ENCODE measurements at places on chromosomes 16 and 17.

- DNase-seq: no peak
Measured at GRCh38 chr16:85453703-85454102, 159.4 kb upstream of the GSE1 start.

GRCh38 chr17:40582328-40582901 lies 17.1 kb upstream of the CCR7 start:
- DNase-seq: no peak

GRCh38 chr16:56263711-56264608 lies 72.7 kb downstream of the GNAO1 start:
- DNase-seq: no peak

DNA sequence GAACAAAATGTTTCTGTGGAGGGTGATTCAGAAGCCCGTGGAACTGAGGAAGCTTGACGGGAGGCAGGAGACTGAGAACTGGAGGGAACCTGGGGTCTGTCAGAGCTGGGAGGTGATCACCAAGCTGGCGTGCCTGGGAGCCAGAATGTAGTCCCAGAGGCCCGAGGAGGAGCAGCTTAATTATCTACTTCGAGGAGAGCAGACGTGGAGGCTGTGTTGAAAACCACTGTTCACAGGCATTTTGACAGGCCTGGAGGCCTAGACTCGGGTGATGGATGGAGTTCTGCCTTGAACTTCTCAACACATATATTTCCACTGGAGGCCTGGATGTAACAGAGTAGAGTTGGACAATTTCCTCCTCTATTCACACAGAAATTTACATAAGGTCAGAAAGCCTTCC lies 177.7 kb upstream of the SALL1 start:
- no peak for DNase-seq

DNA sequence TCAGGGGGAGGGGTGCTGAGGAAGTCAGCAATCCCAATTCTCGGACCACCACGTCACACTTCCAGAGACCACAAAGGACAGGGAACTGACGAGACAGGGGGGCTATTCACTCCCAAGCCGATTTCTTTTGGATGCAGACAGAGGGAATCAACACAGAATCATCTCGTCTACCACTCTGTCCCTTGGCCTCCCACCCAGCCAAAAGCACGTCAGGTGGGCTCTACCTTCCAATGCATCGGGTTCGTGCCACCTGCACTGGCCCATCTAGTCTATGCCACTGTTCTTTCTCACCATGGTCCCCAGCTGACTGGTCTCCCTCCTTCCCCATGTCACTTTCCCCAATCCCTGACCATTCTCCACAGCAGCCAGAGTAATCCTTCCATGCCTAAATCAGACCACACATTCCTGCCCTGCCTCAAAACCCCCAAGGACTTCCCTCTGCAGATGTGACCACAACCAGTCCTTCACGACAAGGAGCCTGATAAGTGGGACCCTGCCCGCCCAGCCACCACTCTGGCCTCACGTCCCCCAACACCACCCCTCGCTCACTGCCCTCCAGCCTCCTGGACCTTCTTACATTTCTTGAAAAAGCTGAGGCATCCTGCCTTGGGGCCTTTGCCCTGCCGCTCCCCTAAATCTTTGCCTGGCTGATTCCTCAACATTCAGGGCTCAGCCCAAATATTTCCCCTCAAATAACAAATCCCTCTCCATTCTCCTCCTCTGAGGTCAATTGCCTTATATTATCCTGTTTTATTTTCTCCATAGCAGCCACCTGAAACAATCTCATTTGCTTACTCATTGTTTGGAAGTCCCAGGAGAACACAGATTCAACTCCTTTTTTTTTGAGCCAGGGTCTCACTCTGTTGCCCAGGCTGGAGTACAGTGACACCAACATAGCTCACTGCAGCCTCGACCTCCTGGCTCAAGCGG lies 70.4 kb downstream of the IL21R start:
- DNase-seq: no peak

DNA sequence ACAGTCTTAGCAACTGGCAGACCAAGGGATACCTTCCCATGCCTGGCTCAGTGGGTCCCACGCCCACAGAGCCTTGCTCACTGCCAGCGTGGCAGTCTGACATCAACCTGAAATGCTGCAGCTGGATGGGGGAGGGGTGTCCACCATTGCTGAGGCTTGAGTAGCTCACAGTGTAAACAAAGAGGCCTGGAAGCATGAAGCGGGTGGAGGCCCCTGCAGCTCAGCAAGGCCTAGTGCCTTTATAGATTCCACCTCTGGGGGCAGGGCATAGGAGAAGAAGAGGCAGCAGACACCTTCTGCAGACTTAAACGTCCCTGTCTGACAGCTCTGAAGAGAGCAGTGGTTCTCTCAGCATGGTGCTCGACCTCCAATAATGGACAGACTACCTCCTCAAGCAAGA lies 263.2 kb downstream of the KIF2B start:
- DNase-seq: no peak

DNA sequence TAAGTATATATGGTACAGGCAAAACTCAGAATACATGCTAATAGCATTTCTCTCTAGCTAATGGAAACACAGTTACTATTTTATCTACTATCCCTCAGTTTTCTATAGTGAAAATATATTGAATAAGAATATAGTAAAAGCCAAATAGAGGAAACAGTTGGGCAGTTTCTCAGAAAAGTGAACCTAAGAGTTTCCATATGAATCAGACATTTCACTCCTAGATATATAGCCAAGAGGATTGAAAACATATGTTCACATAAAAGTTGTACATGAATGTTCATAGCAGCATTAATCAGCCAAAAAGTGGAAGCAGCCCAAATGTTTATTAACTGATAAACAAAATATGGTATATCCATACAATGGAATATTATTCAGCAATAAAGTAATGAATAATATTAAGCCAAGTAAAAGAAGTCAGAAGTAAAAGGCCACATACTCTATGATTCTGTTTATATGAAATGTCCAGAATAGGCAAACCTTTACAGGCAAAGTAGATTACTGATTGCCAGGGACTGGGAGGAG lies 134.6 kb downstream of the CYB561 start:
- DNase-seq: no peak

GRCh38 chr17:44204441-44204882 lies 4.8 kb upstream of the ATXN7L3 start:
- DNase-seq: peak; percentile 46

GRCh38 chr16:64297863-64298600 lies 823.8 kb downstream of the CDH11 start:
- no peak for DNase-seq

DNA sequence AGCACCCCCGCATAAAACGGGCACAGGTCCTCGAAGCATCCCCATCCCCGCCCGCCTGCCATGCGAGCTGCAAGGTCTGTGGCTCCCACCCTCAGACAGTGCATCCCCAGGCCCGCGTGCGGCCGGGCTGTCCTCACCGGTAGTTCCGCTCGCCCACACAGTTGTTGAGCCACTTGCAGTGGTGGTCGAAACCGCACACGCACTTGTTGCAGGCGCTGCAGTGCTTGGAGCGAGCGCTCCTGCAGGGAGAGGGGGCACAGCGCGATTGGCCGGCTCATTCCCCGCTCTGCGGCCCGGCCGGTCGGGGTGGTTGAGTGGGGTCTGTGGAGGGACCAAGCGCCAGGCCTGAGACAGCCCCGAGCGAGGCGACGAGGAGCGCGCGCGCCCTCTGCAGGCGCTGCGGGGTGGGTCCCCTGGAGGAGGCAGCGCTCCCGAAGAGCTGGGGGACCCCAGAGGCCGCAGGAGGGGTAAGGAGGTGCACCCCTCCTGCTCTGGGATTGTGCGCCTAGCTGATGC lies 6.0 kb upstream of the TPPP3 start:
- DNase-seq: no peak

DNA sequence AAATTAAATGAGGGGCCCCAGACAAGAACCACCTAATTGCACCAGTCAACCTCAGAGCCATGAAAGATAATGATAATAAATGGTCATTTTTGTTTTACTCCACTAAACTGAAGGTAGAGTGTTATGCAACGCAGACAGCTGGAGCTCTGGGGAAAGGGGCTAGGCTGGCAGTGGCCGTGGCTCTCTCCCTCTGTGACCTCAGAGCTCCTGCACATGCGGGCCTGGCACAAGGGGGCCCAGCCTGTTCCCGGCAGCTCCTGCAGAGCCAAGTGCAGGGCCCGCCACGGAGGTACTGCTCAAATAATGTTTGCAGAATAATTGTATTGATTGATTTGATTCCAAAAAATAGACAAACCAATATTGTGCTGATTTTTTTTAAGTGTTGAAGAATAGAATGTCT lies 109.5 kb downstream of the SALL1 start:
- DNase-seq: no peak

DNA sequence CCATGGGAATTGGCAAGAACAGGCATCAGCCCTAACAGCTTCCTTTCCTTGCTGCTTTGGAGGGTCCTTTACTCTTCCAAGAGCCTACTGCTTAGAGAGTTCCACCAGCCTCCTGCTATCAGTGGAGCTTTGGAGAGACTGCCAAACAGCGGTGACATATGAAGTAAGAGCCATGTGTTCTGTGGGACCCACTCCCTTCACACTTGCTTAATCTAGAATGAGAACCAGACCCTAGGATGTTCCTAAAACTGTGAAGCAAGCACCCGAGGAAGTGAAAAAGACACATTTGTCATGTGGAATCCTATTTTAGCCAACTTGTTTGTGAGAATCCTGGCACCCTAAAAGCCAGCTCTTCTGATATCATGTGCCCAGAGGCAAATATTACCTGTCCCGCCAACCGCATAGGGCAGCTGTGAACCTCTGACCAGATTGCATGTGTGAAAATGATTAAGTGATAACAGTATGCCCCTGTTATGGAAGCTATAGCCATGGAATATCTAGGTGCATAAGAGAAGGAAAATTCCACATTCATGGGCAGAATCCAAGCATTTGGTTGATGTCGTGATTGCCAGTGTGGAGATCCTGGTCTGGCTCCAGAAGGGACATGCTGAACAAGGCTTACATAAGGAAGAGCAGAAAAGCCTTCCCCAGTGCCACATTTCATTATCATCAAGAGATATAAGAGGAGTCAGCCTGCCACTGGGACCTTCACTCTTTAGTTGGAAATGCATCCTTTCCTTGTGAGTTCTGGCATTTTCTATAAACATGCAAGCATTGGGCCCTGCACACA lies 18.7 kb downstream of the RCVRN start:
- no peak for DNase-seq

DNA sequence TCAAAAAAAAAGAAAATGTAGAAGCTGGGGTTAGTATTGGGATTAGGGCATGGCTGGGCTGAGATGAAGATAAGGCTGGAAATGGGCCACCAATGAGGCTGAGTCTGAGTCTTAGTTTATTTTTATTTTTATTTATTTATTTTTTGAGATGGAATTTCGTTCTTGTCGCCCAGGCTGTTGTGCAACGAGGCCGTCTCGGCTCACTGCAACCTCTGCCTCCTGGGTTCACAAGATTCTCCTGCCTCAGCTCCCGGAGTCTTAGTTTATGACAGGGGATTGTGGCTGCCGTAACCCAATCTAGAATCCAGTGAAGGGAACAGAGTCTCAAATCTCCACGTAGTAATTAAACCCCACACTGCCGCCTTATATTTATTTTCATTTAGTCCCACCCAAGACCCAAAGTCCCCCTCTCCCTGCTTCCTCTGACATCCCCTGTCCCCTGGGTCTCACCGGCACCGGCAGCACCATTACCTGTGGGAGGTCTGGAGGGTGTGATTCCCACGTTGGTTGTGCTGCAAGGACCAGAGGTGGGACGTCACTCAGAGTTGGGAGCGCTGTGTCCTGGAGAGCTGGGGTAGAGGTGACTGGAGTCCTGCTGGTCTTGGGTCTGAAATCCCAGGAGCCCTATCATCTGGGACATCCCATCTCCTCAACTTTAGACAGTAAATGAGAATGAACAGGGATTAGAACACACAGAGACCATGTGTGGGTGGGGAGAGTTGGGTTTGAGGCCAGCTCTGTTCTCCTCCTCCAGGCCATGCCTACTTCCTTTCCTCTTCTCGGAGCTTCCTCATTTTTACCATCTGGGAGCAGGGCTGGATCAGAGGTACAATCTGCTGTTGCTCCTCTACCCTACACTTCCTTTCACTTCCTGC lies at the start of gene CLEC10A:
CLEC10A (minus strand) TSS at position 671 of the 875 bp plus-strand sequence. CDS start 1,439 bp downstream, outside the sequence.
- no peak for DNase-seq

GRCh38 chr16:55888546-55888945 lies 13.4 kb upstream of the CES5A start:
- no peak for DNase-seq

- DNase-seq: no peak
Measured at GRCh38 chr16:87790292-87791100, 24.7 kb upstream of the KLHDC4 start.

- DNase-seq: no peak
Measured at GRCh38 chr16:4454623-4455022, 19.8 kb downstream of the NMRAL1 start.

DNA sequence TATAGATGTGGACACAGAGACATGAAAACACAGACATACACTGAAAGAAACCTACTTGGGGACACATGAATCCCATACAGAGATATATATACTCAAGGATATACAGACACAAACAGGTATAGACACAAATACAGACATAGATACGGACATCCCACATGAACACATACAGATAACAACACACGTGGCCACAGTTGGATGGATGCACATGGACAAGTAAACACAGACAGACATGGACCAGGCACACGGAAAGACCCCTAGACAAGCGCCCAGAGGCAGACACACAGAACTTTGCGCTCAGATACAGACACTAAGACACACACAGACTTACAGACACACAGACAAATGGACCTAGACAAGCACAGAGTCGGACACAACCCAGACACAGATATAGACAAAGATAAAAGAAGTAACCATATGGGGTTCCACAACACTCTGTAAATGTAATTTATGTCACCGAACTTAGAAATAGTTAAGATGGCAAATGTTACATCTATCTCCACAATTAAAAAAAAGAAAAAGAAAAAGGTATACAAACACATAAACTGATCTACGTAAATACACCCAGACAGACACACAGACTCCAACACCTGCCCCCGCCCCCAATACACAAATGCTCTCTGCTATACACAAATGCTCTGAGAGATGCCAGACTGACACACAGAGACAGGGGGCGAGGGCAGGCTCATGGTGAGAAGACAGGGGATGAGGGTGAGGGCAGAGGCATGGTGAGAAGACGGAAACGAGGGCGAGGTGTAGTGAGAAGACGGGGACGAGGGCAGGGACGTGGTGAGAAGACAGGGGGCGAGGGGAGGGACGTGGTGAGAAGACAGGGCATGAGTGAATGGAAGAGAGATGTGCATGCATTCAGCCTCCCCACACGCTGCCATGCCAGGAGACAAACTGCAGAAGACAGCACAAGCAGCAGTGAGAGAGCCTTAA lies 118.3 kb downstream of the SMG6 start:
- DNase-seq: no peak

DNA sequence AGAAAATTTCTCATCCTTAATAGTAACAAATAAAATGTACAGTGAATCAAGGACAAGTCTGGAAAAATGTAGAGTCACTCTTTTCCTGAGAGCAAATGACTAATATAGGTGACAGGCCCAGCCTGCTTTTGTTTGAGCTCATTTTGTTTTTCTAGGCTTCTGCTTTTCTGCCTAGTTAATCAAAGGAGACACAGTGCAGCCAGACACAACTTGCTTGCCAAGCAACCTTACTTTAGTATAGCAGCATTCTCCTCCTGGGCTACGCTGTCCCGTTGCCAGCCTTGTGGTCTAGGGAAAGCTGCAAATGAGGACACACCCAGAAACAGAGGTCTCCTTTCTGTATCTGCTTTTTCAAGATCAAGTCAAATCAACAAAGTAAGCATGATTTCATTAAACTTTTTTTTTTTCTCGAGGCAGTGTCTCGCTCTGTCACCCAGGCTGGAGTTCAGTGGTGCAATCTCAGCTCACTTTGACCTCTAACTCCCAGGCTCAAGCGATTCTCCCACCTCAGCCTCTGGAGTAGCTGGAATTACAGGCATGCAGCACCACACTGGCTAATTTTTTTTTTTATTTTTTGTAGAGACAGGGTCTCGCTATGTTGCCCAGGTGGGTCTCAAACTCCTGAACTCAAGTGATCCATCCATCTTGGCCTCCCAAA lies 17.2 kb downstream of the GINS3 start:
- peak; percentile 28 for DNase-seq

- no peak for DNase-seq
Measured at GRCh38 chr16:53952215-53953208, 248.6 kb downstream of the FTO start.

All from HFFc6 (cell line).